ENCODE measurements at places on chromosomes 11 and 22.

GRCh38 chr11:68940651-68941323, 37.1 kb downstream of the IGHMBP2 start:
- no peak for DNase-seq

GRCh38 chr22:27751277-27752070, 50.1 kb downstream of the MN1 start:
- no peak for DNase-seq

DNA sequence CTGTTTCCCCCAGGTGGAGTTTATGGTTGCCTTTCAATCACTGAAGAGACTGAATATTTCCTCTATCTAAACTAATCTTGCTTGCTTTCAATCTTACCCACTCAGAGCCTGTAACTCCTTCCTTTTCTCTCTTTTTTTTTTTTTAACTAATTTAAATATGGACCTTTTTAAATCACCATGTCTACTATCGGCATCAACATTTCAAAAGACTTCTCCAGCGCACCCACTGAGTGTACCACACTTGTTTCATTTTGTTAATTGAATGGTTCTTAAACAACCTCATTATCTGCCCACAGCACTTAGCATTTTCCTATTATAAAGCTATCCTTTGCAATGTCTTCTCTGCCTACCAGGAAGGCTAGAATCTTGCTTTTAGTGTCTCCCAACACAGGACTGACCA, 1212.5 kb downstream of the LRRC4C start:
- DNase-seq: no peak

GRCh38 chr11:8017894-8018483, 30.9 kb downstream of the EIF3F start:
- no peak for DNase-seq
